CD4-positive, CD25-positive, alpha-beta regulatory T cell (primary cell): ENCODE measurements at places on chromosomes 6 and 20. TPM values are rescaled to one million over a fixed set of nuclear protein-coding genes. Genes with fewer than 3 reads are reported as not detected.

GRCh38 chr20:51715163-51715855 lies 52.9 kb downstream of the ATP9A start:
- no peak for DNase-seq

- DNase-seq = no peak
Measured at GRCh38 chr6:43768506-43768860, 1.5 kb upstream of the VEGFA start.

The SLC9A8 gene
- polyA plus RNA-seq = 7.0 TPM

The TREML2 gene
- 1.4 TPM for polyA plus RNA-seq

GRCh38 chr6:106747139-106747538 lies 117.8 kb downstream of the QRSL1 start:
- DNase-seq = no peak

The EYA2 gene
- not detected for polyA plus RNA-seq

DNA sequence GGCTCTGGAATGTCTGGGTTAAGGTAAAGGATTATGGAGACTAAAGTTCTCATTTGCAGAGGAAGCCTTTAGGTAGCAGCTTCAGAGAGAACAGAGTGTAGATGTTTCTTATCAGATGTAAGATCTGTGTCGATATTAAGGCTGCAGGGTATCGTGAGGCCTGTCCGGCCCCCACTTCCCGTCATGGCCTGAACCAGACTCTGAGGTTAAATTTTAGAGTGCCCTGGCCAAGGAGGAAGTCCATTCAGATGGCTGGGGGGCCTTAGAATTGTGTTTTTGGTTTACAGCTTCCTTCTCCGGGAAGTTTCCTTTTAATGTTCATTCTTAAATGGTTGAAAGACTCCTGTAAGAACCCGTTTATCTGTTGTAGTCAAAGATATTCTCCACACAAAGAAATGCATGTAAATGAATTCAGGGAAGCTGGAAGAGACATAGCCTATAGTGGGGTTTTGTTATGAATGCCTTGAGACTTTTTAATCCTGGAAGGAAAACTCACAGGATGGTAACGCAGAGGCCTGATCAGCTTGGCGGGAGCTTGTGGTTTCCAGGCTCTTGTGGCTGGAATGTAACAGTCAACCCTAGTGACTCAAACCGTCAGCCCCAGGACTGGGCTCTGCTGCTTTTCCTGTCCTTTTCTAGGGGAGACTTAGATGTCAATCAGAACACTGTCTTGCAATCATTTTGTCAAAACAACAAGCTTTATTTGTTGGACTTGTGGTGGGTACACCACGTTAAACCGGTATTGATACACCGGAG lies 34.7 kb downstream of the KIF25 start:
- no peak for DNase-seq

GRCh38 chr20:57672953-57673575 lies 36.8 kb downstream of the PMEPA1 start:
- DNase-seq = no peak

The PLN gene
- polyA plus RNA-seq = 0.25 TPM

DNA sequence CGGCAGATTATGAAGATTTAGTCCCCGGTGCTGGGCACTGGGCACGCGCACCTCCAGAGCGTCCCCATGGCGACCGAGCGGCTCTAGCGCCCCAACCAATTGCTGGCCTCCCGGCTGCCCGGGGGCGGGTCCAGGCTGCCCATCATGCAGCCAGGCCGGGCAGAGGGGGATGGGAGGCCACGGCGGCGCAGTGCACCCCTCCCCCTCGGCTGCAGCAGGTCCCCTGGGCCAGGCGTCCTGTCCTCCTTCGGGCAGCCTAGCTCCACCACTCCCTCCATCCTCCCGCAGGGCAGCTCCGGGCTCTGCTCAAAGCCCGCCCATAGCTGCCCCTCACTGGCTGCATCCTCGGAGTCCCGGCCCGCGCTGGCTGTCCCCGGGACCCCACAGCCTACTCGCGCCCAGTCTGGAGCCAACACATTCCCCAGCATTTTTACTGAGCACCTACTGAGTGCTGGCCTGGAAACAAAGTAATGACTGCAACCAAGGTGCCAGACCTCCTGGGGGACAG lies 99.4 kb downstream of the ASXL1 start:
- no peak for DNase-seq

The RFX6 gene
- polyA plus RNA-seq = not detected

DNA sequence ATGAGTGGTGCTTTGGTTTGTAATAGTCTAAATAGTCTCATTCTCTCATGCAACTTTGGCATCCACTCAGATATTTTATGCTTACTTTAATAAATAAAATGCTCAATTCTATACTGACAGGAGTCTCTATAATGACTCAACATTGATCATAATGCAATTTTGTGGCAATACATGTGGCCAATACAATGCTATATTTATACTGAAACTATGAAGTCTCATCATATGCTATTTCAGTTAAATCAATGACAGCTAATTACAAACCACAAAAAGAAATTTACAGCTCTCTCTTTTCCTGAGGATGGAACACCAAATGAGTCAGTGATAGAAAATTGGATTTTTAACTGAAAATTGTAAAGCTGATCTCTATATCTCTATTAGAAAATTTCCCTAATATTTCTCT lies 77.1 kb downstream of the WASF1 start:
- DNase-seq = no peak

The HLA-DRA gene
- polyA plus RNA-seq = 153 TPM

The KIFC1 gene
- 3.9 TPM for polyA plus RNA-seq

The SPEF1 gene
- not detected for polyA plus RNA-seq

- DNase-seq = no peak
Measured at GRCh38 chr6:106785298-106785697, 155.9 kb downstream of the QRSL1 start.

- no peak for DNase-seq
Measured at GRCh38 chr6:126661646-126662045, 321.7 kb downstream of the CENPW start.

GRCh38 chr20:1895674-1896483 lies 672 bp downstream of the SIRPA start:
- DNase-seq = no peak

The LAMA2 gene
- polyA plus RNA-seq = 0.06 TPM

The GSTA4 gene
- 1.1 TPM for polyA plus RNA-seq

- DNase-seq = no peak
Measured at GRCh38 chr20:4999788-5000187, 1.5 kb downstream of the SLC23A2 start.

GRCh38 chr6:33118525-33119123 lies 42.8 kb downstream of the HLA-DPB1 start:
- DNase-seq = peak; percentile 80

DNA sequence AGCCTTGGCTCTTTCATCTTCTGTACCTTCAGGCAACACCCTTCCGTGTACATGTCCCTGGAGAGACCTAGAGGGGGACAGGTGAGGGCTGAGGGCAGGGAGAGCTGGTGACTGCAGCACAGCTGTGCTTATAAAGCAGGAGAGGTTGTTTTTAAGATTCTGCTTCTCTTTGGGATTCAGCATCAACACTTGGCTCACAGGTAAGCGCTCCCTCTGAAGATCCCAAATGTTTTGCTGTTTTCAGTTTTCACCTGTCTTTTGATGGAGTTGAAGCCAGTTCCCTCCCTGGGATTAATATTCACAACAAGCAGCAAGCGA lies 19.4 kb upstream of the TRAF3IP2 start:
- DNase-seq = no peak

DNA sequence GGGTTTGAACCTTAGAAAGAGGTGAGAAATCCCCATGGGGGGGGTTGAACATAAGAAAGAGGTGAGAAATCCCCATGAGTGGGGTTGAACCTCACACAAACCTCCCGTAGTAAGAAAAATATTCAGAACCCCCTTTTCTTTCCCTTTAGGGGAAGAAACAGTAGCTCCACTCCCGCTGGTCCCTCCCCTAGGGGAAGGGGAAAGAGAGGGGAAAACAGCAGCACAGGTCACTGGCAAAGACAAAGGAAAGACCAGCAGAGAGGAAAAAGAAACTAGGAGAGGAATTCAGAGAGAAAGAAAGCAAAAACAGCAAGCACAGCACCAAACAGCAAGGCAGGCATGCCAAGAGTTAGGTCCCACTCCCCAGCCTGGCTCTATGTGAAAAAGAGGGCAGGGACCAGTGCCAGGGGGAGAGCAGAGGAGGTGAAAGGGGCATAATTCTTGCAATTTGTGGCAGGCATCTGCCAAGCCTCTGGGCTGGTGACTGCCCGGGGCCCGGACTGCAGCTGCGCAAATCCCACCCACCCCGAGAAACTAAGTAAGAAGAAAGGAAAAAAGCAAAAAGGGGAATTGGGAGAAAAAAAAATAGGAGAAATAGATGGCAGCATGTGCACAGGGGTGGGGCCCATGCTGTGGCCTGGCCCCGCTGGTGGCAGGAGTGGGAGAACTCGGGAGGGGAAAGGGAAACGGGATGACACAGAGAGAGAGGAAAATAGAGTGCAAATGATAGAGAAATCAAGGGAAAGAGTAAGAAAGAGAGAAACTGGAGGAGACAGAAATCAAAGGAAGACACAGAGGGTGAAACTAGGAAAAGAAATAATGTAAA lies 15.1 kb upstream of the GOPC start:
- DNase-seq = no peak

DNA sequence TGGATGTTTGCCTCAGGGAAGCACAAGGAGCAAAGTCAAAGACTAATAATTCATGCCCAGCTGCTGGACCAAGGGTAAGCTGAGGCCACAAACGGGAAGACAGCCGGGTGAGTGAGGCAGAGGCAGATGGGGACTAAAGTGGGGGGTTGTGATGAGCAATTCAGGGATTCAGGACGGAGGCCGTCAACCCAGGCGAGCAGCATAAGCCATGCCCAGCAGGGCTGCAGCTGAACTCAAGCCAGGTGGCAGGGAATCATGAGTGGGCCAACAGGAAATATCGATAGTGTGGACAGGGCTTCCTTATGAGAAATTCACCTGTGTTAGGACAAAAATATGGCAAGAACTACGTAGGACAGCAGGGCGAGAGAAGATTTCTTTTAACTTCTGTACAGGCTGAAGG lies 246.8 kb downstream of the CDC5L start:
- DNase-seq = no peak

- no peak for DNase-seq
Measured at GRCh38 chr20:22379472-22379871, 204.9 kb downstream of the FOXA2 start.

DNA sequence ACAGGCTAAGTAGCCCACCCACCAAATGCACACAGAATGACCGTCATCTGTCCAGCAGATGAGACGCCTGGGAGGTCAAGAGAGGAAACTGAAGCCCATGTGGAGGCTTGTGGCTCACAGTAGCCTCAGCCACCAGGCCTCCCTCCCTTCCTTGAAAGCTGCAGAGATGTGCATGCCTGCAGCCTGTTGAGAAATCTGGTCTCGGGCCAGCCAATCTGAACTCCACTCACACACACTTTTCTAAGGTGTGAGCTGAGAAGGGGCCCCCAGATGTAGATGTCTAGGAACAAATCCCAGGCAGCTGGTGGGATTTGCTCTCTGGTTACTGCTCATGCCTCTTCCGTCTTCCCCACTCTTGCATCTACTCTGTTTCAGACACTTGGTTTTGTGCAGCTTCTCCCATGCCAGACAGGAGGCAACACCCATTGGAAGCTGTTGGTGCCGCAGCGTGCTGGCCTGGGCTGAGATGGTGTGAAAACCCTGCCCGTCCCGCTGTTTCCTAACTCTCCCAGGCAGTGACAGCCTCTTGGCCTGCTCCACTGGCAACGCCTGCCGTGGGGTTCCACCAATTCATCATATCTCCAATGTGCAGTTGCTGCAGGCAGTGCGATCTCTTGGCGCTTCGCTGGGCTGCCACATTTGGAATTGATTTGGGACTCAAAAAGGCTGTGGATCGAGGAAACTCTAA lies 24.1 kb upstream of the PAX1 start:
- no peak for DNase-seq

The NANP gene
- polyA plus RNA-seq = 0.82 TPM
